ENCODE measurements at places on chromosomes 7 and 10.

GRCh38 chr10:95559896-95560277 lies 1.3 kb downstream of the SORBS1 start:
- DNase-seq, result no peak

DNA sequence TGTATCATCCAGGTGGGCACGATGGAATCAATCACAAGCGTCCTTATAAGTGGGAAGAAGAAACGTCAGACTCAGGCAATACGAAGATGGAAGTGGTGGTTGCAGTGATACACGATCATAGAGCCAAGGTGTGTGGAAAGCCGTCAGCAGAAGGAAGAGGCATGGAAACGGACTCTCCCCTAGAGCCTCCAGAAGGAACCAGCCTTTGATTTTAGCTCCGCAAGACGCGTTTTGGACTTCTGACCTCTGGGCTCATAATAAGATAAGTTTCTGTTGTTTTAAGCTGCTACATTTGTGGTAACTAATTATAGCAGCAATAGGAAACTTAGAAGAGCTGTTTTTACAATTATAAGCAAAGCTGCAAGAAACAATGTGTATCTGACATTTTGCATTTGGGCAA lies 14.8 kb downstream of the FANK1 start:
- no peak for DNase-seq

DNA sequence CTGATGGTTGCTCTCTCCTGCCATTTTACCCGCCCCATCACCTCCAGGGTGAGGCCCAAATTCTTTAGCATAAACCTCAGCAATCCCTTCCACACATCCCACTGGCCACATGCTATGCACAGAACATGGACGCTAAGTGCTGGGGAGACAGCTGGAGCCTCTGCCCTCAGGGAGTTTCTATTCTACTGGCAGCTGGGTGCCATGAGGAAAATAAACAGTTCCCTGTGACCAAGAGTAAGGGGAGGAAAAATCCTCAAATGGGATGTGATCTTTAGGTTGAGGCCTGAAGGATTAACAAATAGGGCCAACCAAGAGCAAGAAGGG lies 1.2 kb downstream of the PARP12 start:
- no peak for DNase-seq

- no peak for DNase-seq
Measured at GRCh38 chr7:80488851-80489370, 23.0 kb downstream of the GNAT3 start.

- DNase-seq, result no peak
Measured at GRCh38 chr10:28775773-28776172, 98.5 kb downstream of the BAMBI start.

GRCh38 chr7:158952776-158953175 lies 96.4 kb downstream of the DYNC2I1 start:
- no peak for DNase-seq

GRCh38 chr10:655184-655583 lies 34.3 kb downstream of the DIP2C start:
- no peak for DNase-seq

- DNase-seq, result no peak
Measured at GRCh38 chr7:146557971-146558469, 441.4 kb downstream of the CNTNAP2 start.

GRCh38 chr7:37392673-37393017 lies 56.0 kb downstream of the ELMO1 start:
- DNase-seq, result no peak

GRCh38 chr7:81533931-81534330 lies 235.9 kb downstream of the HGF start:
- DNase-seq, result no peak

GRCh38 chr10:87531908-87532622 lies 27.4 kb downstream of the MINPP1 start:
- DNase-seq, result no peak

- no peak for DNase-seq
Measured at GRCh38 chr7:27419581-27420177, 177.1 kb downstream of the EVX1 start.

- no peak for DNase-seq
Measured at GRCh38 chr10:21314111-21314626, 211.3 kb downstream of the SKIDA1 start.

DNA sequence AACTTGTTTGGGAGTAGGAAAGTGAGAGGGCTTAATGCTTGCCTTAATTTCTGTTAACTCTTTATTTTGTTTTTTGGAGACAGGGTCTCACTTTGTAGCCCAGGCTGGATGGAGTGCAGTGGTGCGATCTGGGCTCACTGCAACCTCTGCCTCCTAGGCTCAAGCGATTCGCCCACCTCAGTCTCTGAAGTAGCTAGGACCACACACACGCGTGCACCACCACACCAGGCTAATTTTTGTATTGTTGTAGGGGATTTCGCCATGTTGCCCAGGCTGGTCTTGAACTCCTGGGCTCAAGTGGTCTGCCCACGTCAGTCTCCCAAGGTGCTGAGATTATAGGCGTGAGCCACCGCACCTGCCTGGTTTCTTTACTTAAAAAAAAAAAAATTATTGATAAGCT lies 1.9 kb downstream of the PPP2R2D start:
- DNase-seq, result no peak

DNA sequence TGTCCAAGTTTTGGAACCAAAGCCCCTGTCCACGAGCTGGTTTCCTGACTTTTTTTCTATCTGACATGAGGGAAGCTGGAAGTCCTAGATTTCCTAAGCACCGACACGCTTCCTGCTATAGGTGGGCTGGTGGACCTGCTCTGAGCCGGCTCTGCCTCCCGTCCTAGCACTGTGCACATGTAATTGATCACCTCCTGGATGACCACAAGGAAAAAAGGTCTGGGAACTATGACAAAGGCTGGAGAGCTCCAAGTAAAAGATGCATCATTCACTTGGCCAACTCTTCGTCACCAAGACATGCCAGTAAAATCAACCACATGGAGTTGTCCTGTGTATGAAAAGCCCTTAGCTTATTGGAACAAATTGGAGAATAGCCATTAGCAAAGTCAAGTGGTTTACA lies 104.8 kb downstream of the ITIH5 start:
- no peak for DNase-seq

DNA sequence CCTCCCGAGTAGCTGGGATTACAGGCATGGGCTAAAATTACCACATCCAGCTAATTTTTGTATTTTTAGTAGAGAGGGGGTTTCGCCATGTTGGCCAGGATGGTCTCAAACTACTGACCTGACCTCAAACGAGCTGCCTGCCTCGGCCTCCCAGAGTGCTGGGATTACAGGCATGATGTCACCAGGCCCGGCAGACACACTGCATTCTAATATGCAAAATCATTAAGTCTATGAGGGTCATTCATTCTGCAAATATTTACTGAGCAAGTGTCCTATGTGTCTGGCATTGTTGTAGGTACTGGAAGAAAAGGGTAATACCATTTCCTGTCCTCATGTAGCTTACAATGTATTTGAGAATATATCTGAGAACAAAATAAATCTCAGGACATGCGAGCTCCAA lies 2.7 kb downstream of the PUS7 start:
- DNase-seq, result no peak

GRCh38 chr7:16411391-16411790 lies 9.9 kb downstream of the CRPPA start:
- no peak for DNase-seq

- no peak for DNase-seq
Measured at GRCh38 chr7:149831741-149832219, 6.4 kb upstream of the ZNF862 start.

DNA sequence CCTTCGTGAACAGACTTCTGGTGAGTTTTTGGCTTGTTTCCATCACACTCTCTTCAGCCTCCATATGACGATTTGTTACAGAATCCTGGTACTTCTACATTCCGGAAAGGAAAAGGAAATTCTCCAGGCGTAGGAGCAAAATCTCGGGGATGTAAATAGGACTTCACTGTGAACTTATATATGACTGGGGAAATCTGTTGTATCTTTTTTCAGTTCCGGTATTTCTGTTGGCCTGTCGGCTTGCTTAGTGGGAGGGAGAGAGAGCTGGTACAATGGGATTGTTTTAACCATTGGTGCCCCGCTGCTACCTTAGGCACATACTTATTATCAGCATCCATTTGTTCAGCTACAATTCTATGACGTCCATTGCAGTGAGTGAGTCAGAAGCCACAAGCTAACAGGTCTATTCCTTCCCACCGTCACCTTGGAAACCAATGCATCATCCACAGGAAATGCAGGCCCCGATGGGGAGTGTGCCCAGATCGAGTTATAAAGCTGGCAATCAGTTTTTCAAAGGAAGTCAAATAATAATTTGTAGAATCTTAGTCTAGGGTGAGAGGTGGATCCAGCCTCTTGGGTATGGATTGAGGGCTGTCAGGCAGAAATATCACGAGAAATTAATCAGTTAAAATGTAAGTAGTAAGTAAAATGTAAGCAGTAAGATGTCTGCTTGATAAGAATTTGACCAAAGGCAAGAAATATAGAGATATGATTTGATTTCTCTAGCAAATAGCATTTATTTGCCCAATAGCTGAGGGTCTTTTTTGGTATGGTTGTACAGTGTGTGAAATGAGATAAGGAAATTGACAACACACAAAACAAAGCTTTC lies 92.0 kb upstream of the MKLN1 start:
- peak; percentile 91 for DNase-seq

GRCh38 chr7:149685455-149685854 lies 87.9 kb downstream of the ZNF467 start:
- DNase-seq, result no peak

DNA sequence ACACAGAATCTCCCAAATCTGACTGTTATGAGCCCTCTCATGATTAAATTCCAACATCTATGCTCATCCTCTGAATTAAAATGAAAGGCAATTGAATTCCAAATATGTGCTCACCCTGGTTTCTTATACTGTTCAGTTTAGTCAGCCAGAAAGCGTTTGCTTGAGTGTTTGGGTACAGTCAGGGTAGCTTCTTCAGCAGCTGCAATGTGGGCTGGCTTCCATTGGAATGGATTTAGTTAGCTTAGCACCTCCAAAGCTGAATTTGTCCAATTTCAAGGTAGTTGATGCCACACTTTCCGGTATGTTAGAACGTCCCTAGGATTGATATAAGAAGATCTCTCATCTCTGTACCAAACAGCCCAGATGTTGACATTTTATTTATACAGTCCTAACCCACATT lies 9.3 kb downstream of the KLHL7 start:
- DNase-seq, result no peak

DNA sequence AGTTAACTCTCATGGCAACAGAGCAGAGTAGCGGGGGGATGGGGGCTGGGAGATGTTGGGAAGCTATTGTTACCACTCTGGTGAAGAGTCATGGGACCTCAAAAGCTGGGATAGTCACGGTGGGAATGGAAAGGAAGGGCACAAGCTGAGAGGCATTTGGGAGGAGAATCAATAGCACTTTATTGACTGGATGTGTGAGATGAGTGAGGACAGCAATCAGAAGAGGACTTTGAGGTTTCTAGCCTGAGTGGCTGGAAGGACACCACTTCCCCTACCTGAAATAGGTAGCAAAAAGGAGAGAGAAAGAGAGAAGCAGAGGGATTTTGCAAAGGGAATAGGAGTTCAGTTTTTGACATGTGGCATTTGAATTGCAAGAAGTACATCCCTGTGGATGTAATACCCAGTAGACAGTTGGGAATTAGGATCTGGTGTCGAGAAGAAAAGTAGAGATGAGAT lies 27.2 kb downstream of the SCD start:
- no peak for DNase-seq

- DNase-seq, result no peak
Measured at GRCh38 chr7:69674701-69675182, 76.5 kb downstream of the AUTS2 start.

DNA sequence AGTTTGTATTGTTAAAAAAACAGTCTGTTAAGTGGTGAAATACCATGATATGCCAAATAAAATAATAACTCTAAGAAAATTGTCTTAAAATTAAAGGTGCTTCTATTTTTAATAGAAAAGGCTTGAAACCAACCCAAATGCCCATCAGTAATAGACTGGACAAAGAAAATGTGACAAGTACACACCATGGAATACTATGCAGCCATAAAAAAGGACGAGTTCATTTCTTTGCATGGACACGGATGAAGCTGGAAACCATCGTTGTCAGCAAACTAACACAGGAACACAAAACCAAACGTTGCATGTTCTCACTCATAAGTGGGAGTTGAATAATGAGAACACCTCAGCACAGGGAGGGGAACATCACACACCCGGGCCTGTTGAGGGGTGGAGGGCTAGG lies 7.1 kb downstream of the CNTNAP2 start:
- DNase-seq, result no peak

DNA sequence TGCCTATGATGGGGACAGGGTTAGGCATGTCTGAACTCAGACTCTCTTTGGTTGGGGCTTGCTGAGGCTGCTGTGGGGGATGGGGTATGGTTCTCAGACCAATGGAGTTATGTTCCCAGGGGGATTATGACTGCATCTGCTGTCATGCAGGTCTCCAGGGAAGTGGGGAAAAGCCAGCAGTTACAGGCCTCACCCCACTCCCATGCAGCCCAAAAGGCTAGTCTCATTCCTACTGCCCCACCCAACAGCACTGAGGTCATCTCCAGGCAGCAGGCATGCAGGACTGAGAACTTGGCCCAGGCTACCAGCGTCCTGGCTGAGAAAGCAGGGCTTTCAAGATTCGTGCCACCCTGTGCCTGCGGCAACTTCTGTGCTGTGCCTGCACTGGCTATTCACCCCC lies 373.3 kb downstream of the HTR7 start:
- no peak for DNase-seq

- DNase-seq, result peak; percentile 5
Measured at GRCh38 chr7:64541438-64542359, 21.2 kb downstream of the ZNF680 start.

GRCh38 chr7:158556721-158557440 lies 30.7 kb downstream of the PTPRN2 start:
- no peak for DNase-seq

DNA sequence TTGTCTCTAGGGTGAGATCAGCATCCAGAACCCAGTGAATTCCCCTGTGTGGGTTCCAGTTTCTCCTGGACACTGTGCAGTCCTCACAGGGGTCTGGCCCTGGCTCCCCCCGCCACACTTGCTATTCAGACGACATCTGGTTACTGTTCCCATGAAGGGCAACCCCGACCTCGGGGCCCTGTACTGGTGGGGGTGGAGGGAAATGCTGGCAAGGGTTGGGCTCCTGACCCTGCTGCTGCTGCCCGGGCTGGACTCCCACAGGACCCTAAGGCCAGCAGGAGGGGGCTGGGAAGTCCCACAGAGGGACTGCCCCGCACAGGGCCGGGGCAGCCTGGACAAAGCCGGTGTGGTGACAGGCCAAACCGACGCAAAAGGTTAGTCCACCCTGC lies 768 bp upstream of the CPA1 start:
- DNase-seq, result no peak

- no peak for DNase-seq
Measured at GRCh38 chr10:125055446-125055845, 104.9 kb downstream of the CTBP2 start.

GRCh38 chr7:44072364-44073231 lies 7.2 kb upstream of the PGAM2 start:
- DNase-seq, result peak; percentile 43

All from CD4-positive, alpha-beta T cell treated with Interleukin-4 for 4 hours (primary cell).